Sciatic nerve (tissue), 2 donors: ENCODE measurements at places on chromosomes 16 and 17. TPM values are rescaled to one million over a fixed set of nuclear protein-coding genes. Genes with fewer than 3 reads are reported as not detected.

HEATR9 gene
- 0.27 TPM for total RNA-seq

ASGR2 gene
- total RNA-seq: 1.1 TPM

- no peak for DNase-seq
Observed at GRCh38 chr16:23401139-23401538, 51.9 kb downstream of the COG7 start.

DNA sequence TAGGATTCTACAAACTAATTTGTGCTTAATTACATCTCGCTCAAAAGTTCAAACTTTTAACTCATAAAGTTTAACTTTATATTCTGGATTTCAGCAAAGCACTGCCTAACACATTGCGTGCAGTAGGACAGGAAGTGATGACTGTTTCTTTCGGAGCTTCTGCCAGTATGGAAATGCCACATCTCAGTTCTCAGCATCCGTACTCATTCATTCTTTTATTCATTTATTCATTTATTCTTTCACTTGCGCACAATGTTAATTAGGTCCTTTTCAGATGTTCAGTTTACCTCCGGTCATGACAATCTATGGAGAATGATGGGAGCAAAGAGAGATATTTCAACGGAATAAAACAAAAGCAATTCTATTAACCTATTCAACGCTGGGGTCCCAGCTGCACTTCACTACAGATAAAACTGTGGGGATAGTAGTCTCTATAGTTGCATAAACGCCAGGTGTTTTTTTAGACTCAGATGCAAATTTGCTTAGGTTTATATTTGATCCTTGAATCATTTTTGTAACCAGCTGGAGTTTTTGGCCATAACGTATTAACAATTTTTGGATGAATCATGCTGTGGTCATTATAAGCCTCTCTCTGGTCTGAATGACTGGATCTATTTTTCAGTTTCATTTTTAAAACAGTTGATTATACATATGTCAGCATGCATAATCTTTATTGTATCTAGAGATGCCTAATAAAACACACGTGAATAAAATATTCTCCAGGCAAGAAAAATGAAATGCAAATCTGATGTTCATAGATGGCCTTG, 143.9 kb downstream of the KCNJ2 start:
- DNase-seq: no peak

FAM20A gene
- 56.5 TPM for total RNA-seq

DNA sequence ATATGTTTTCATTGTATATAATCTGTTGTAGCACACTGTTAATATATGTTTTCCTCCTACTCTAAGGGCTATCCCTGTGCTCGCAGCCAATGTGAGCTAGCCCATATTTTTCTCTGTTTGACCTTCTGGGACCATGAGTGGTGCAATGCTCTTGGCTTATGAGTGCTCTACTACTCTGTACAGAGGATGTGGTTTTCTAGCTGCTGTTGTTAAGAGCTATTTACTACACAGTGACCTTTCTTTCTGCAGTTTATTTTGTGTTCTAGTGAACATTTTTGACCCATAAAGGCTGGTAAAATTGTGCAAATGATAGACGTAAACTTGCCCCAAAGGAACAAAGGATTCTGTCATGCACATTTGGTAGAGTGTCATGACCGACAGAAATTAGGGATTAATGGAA, 84.1 kb upstream of the CPHXL start:
- DNase-seq: no peak

DNA sequence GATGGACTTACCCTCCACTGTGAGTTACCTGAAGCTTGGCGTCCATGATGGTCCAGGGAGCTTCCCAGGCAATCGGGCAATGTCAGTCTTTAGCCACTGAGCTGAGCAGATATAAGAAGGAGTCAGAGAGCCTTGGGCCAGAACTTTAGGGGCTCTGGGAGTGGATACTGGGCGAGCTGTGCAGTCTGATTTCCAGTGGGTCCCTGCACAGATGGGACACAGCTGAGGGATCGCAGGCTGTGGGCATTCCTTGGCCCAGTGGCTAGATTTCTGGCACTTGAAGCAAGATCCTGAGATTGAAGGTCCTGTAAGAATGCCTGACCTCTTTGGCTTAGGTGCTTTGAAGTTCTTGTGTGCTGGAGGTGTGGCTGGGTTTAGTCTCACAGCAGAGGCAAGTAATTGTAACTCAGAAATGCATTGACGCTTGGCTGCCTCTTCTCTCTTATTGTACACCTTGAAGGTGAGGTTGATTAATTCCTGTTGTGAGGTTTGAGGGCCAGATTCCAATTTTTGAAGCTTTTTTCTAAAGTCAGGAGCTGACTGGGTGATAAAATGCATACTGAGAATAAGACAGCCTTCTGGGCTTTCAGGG, 2283.8 kb downstream of the TP53TG3F start:
- no peak for DNase-seq

DNA sequence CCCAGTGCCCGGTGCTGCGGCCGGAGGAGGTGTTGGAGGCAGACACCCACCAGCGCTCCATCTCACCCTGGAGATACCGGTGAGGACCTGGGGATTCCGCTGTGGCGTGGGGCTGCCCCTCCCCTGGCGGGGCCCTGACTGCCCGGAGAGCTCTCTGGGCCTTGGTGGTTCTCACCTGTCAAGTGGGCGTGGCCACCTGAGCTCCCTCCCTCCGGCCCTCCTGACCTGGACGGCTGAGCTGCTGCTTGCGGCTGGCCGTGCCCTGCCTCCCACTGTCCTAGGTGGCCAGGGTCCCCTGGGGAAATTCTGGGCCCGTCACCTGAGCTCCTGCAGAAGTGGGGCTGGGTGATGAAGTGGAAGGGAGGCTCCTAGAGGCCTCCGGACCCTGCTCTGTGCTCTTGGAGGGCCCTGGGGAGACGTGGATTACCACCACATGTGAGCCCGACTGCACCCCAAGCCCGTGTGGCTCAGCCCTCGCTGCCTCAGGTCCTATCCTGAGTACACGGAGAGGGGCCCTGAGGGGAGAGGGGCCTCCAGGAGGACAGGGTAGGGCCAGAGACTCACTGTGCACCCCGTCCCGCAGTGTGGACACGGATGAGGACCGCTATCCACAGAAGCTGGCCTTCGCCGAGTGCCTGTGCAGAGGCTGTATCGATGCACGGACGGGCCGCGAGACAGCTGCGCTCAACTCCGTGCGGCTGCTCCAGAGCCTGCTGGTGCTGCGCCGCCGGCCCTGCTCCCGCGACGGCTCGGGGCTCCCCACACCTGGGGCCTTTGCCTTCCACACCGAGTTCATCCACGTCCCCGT, 1.1 kb downstream of the IL17C start:
- DNase-seq: no peak

PRSS8 gene
- not detected for total RNA-seq

PERCC1 gene
- total RNA-seq: not detected

PITPNM3 gene
- total RNA-seq: 4.3 TPM

CCDC78 gene
- total RNA-seq: 2.1 TPM

MT1A gene
- 1.8 TPM for total RNA-seq

GRCh38 chr17:45022288-45022648, 29.2 kb downstream of the DCAKD start:
- DNase-seq: no peak

DNA sequence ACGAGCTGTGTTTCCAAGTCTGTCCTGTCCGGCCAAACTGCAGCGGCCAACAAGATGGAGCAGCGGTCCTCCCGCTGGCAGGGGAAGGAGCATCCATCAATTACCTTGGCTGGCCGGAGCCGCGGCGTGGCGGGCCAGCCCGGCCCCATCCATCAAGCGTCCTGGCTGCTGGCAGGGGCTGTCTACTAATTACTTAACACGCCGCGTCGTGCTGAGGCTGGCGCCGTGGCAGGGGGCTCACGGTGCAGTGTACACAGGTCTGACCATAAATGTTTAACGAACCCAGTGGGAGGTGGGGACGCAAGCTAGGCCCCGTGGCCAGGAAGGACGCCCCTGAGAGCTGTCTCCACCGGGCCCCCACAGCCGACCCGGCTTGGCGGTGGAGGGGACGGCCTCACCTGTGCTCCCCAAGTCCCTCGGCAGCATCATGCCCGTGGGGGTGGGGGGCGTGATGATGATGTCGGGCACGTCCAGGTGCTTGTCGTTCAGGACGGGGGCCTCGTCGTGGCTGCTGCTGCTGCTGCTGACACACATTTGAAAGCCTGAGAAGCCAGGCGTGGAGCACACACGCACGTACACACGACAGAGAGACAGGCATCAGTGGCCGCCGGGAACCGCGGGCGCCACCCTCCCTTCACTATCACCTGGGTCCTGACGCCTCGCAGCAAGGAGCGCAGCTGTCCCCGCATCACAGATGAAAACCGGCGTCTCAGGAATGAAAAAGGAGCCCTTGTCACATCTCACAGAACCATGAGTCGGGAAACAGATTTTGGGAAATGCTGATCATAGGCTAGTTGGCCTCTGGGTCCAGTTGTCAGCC, 21.2 kb upstream of the GINS2 start:
- no peak for DNase-seq

ENPP7 gene
- not detected for total RNA-seq

- no peak for DNase-seq
Observed at GRCh38 chr17:79243603-79243990, 169.0 kb downstream of the ENGASE start.

MYO15B gene
- total RNA-seq: 336 TPM

ZNHIT3 gene
- total RNA-seq: 28.6 TPM

- no peak for DNase-seq
Observed at GRCh38 chr16:19809121-19809635, 75.5 kb downstream of the GPRC5B start.

HSD17B2 gene
- total RNA-seq: not detected

MEOX1 gene
- 19.5 TPM for total RNA-seq

DNA sequence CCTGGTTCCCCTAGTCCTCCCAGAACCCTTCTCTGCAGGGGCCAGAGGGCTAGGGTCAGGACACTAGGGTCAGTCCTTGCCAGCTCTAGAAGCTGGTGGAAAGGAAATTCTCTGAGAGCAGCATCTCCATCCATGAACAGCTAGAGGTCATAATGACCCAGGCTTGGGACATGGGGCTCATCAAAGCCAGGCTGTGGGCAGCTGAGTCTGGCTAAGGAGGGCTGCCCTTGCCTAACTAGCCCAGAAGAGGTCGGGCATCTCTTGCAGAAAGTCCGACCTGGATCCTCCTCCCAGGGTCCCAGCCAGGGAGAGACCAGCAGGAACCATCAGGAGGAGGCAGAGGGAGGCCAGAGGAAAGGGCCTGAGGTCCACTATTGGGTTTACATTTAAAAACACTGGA, 4.3 kb downstream of the MPO start:
- no peak for DNase-seq

- DNase-seq: no peak
Observed at GRCh38 chr17:7340179-7340578, 3.9 kb downstream of the ACAP1 start.

- DNase-seq: no peak
Observed at GRCh38 chr16:11149011-11149616, 106.9 kb downstream of the SOCS1 start.

DNA sequence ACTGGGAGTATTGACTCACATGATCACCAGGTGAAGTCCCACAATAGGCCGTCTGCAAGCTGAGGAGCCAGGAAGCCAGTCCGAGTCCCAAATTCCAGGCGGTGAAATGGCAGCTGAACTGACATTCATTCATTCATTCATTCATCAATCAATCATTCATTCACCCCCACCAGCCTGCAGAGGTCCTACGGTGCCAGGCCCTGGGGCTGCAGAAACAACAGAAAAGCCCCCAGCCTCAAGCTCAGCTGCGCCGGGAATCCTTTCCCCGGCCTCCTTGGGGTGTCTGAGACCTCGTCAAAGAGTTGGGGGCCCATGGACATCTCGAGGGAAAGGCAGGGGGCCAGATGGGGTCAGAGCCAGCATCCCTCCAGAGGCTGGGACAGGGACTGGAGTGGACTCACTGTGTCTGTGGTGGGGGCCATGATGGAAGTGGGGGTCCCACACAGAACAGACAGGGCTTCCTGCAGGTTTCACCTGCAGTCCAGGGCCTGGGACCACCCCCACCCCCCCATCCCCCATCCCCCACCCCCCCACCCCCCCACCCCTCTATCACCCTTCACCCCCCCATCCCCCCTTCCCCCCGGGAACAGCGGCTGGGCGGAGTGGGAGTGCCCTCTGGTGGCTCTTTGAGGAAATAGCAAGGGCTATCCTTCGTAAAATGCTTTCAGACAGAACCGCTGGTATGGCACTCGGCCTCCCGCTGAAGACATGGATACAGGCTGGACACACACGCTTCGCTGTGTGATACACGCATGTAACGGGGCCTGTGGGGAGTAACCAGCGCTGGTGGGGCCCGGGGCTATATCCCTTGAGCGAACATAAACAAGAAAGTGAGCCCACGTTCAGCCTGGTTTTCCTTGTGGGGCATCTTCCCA, 8.5 kb upstream of the ZC3H18 start:
- no peak for DNase-seq

MFAP4 gene
- total RNA-seq: 115 TPM

- DNase-seq: no peak
Observed at GRCh38 chr17:64277831-64278562, 14.9 kb upstream of the TEX2 start.

HOXB1 gene
- not detected for total RNA-seq

- no peak for DNase-seq
Observed at GRCh38 chr16:83271123-83271522, 536.7 kb upstream of the HSBP1 start.

GRCh38 chr17:57210224-57210553, 46.1 kb upstream of the MSI2 start:
- no peak for DNase-seq

- no peak for DNase-seq
Observed at GRCh38 chr17:50114849-50115357, 15.1 kb downstream of the SAMD14 start.

GRCh38 chr16:5478036-5478435, 380.4 kb upstream of the EEF2KMT start:
- DNase-seq: no peak

- DNase-seq: no peak
Observed at GRCh38 chr16:19346335-19346922, 60.9 kb downstream of the CLEC19A start.

MAPK8IP3 gene
- total RNA-seq: 93.3 TPM

- peak; percentile 48 for DNase-seq
Observed at GRCh38 chr17:80949451-80950421, 41.9 kb upstream of the CHMP6 start.

- DNase-seq: no peak
Observed at GRCh38 chr17:19003543-19004420, 782 bp downstream of the FAM83G start.

- DNase-seq: no peak
Observed at GRCh38 chr17:60993497-60993896, 315.8 kb downstream of the BCAS3 start.

GRCh38 chr16:12903407-12904328, 2.3 kb downstream of the SHISA9 start:
- DNase-seq: no peak

LRRC36 gene
- 1.5 TPM for total RNA-seq

NEK8 gene
- total RNA-seq: 3.4 TPM

KCNH4 gene
- 0.36 TPM for total RNA-seq

GRCh38 chr16:85955566-85955965, 56.6 kb downstream of the IRF8 start:
- DNase-seq: no peak

- no peak for DNase-seq
Observed at GRCh38 chr16:60463986-60464385, 1572.3 kb downstream of the CDH8 start.

- peak; percentile 19 for DNase-seq
Observed at GRCh38 chr17:16941072-16942036, 30.6 kb downstream of the TNFRSF13B start.

ATP1B2 gene
- total RNA-seq: 14.3 TPM

- DNase-seq: no peak
Observed at GRCh38 chr17:1880851-1881630, 51.2 kb downstream of the RPA1 start.

BRIP1 gene
- total RNA-seq: 0.53 TPM

SKAP1 gene
- 7.4 TPM for total RNA-seq
